Esophagus squamous epithelium (tissue), 5 donors: ENCODE measurements at places on chromosomes 1 and 21.
A peak's percentile ranks its signal among the peaks of the same experiment; 100 is the strongest.

GRCh38 chr1:42692461-42692860 is 10.2 kb downstream of the YBX1 start:
- DNase-seq, result no peak

GRCh38 chr1:37265786-37266667 is 208.4 kb upstream of the ZC3H12A start:
- DNase-seq, result no peak

DNA sequence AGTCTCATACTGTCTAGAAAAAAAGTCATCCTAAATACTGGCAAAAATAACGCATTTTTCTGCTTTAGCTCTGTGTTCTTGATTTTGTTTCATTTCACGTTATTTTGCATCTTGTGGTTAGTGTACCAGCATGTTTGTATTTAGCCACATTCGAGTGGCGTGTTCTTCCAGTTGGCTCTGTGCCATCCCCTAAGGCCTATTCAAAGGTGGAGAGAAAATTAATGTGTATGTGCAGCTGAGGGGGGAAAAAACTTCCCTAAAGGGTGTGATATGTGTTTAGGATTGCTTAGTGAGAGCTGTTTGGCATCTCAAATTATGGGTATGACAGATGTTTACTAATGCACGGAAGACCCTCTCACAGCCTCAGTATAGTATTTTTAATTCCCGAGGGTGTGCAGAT is 12.1 kb downstream of the DNAJC16 start:
- DNase-seq, result no peak

- no peak for DNase-seq
Measured at GRCh38 chr21:35886887-35887286, 173.4 kb downstream of the SETD4 start.

DNA sequence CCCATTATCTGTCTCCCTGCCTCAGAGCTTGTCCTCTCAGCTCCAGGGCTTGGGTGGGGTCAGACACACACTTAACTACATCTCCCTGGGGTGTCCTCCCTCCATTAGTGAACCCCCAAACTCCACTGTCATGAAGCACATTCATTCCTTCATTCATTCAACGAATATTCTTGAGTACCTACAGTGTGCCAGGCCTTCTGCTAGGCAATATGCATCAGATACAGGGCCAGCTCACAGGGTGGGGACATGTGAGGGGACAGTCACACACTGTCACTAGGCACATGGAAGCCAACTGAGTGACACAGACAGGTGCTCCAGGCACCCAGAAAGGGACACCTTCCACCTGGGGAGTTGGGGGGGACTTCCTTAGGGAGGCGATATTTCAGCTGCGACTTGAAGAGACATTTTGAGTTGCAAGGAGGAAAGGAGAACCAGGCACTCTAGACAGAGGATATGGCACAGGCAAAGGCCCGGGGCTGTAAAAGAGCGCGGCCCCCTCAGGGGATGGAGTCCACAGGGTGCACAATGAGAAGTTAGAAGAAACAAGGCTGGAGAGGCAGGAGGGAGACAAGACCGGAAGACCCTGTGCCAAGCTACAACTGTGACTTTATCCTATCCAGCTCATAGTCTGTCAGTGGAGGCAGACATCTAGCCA is 8.7 kb upstream of the S100A8 start:
- DNase-seq, result no peak

DNA sequence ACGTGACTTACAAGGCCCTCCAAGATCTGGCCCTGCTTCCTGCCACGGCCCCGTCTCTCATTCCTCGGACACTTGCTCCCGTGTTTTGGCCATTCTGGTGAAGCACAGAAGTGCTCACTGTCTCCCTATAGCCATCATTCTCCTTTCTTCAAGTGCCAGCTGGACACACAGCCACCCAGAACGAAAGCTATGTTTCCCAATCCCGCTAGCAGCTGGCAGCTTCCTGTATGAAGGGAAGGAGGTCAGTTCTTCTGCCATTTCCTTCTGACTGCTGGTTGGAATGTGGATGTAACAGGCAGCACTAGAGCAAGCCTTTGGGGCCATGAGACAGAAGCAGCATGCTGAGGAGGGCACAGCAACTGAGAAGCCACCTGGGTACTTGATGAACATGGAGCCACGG is 82.8 kb downstream of the TGFBR3 start:
- no peak for DNase-seq

GRCh38 chr1:8411803-8412182 is 93.9 kb downstream of the SLC45A1 start:
- no peak for DNase-seq

DNA sequence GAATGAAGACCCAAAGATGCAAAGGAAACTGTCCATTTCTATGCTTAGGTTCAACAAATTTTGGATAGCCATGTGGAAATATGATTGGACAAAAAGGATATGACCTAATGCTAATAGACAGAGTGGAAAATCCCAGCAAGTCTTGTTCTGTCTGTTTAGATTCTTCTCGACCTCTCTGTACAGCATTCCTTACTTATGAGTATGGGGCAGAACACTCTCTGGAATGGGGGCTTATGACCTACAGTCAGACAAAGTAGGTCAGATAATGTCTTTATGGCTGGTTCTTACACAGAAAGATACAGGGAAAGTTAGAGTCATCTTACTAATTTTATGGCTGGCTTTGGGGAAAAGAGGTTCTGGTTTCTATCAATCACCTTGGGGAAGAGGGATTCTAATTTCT is 2.8 kb downstream of the GCSAML start:
- DNase-seq, result no peak

GRCh38 chr1:228793032-228793431 is 57.8 kb downstream of the RHOU start:
- DNase-seq, result no peak

GRCh38 chr1:51331206-51332100 is 1.1 kb upstream of the TTC39A start:
- no peak for DNase-seq

DNA sequence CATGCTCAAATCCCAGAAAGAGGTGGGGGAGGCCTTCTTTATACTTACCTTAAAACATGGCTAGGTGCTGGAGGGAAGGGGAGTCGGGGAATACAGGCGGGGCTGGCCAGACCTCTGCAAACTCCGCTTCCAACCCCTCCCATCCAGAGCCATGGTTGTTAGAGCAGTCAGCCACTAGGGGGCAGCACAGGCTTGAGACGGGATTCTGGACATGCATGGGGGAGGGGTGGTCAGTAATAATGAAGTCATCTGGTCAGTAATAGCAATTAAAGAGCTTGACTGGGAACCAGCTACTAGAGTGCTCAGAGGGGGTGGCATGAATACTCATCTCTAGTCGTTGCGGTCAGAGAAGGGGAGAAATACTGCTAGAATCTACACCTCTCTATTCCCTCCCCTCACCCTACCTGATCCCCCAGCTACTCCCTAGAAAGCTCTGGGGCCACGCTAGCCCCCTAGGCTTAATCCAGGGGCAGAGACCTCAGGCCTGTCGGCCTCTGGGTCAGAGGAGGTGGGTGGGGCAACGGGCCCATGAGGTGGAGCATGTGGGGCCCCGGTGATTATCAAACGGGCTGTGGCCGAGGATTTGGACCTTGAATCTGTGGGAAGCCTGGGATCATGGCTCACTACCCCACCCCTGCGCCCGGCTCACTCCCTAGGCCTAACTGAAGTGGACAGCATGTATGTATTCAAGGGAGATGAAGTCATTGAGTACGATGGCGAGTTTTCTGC is 2.9 kb downstream of the CASQ1 start:
- peak; percentile 9 for DNase-seq

DNA sequence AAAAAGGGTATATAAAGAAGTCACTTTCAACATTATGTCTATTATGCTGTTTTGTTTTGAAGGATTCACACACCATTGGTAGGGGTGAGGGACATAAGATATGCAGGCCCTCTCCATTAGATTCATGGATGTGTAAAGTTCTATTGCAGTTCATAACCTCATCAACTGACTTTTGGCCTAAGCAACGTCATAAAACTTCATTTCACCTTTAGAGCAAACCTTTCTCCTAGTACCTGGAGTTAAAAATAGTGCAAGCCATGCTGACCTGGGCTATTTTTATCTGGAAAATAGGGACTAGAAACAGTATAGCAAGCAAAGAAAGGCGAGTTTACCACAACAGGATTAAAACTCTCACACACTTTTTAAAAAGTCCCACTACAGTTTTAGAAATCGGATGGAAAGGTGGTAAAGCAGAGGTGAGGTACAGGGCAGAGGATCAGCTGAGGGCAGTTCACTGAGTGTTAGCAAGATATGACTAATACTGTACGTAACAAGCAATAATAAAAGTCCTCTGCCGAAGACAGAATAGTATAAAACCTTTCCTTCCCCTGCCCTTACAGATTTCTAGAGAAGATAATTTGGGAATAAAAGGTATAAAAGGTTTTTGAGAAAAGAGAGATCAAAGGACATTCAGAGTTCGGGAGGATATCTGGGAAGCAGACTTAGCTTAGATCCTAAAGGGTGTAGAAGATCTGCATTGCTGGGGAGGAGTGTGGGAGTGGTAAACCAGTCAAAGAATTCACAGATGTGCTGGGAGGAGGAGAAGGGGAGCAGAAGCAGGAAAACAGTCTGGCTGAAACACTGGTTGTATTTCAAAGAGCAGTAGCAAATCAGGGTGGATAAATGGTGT is 14.3 kb downstream of the EGLN1 start:
- DNase-seq, result no peak

DNA sequence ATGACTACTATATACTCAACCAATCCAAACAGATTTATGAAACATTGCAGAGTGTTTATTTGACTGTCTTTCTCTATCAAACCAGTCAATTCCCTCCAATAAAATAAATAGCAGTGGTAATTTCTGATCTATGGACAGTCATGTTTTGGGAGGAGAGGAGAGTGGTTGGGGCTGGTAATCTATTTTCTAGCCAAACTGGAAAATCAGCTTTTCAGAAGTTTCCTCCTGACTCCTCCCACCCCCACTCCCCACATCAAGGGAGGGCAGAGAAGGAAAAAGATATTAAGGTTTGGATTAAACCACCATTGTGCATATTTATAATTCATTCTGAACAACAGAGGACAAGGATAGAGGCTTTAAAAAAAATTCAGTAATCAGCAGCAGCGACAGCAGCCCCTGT is 69.4 kb upstream of the SOX13 start:
- no peak for DNase-seq

GRCh38 chr1:202806845-202807450 is 1.3 kb downstream of the KDM5B start:
- no peak for DNase-seq

- no peak for DNase-seq
Measured at GRCh38 chr1:46193984-46194570, 4.2 kb downstream of the POMGNT1 start.

DNA sequence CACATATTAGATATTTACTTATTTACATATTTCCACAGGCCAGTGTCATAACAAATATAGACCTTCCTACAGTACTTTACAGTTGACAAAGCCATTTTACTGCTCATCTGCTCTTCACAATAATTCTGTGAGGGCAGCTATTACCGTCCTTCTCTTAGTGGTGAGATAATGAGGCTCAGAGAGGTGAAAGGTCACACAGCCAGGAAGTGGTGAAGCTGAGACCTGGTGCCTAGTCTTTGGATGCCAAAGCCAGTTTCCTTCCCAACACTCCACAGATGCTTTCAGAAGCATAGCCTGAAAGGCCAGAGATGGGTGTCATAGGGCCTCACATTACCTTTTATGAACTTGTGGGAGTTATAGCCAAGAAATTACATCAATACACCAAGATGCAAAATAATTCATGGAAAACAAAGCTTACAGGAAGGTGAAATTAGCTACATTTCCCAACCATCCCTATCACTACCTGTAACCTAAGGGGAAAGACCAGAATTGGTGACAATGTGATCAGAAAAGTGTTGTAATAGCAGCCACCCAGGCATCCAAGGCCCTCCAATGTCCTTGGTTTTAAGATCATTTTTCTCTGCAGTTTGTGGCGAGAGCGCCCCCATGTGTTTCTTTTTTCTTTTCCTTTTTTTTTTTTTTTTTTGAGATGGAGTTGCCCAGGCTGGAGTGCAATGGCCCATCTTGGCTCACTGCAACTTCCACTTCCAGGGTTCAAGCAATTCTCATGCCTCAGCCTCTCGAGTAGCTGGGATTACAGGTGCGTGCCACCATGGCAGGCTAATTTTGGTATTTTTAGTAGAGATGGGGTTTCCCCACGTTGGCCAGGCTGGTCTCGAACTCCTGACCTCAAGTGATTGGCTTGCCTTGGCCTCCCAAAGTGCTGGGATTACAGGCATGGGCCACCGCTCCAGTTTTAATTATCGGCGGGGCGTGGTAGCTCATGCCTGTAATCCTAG is 26.5 kb upstream of the RPL11 start:
- DNase-seq, result no peak

- no peak for DNase-seq
Measured at GRCh38 chr1:162691999-162692575, 59.8 kb downstream of the DDR2 start.

DNA sequence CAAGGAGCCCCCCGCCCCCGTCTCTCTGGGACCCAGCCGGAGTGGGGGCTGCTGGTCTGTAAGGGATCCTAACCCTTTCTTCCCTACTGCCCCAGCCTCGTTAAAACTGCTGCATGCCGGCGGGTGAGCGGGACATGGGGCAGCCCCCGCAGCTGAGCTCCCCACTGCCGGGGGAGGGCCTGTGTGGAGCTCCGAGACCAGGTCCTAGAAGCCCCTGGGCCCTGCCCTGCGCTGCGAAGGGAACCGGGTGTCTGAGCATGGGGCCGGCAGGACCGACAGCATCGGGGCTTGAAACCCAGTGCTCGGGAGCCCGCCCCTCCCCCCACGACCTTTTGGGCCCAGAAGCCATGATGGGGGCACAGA is 9.2 kb upstream of the COL6A1 start:
- DNase-seq, result no peak

DNA sequence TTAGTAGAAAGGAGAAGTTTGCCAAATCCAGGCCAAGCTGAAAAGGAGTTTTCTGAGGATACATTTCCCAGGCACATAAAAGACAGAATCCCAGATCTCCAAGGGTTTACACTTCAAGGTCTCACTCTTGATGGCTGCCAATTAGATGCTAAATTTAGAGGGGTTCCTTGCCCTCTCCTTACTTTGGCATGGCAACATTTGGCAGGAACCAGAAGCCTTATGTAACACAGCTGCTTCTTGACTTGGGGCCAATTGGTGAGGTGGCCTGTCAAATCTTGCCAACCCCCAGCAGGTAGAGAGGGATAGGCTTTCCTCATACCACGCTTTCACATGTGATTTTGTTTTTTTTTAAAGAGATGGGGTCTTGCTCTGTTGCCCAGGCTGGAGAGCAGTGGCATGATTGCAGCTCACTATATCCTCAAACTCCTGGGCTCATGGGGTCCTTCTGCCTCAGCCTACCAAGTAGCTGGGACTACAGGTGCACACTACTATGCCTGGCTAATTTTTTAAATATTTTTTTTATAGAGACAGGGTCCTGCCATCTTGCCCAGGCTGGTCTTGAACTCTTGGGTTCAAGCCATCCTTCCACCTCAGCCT is 25.2 kb upstream of the NKAIN1 start:
- no peak for DNase-seq

GRCh38 chr21:39452207-39452969 is 618 bp downstream of the SH3BGR start:
- DNase-seq, result no peak
